Stimulated activated naive B cell treated with anti-CD40 and anti-IgM and Interleukin-4, amounts not matched to agents 10 μg/mL and 1 μg/mL and 100 μg/mL, for 72 hours (primary cell): ENCODE measurements at places on chromosomes 3 and 15.

DNA sequence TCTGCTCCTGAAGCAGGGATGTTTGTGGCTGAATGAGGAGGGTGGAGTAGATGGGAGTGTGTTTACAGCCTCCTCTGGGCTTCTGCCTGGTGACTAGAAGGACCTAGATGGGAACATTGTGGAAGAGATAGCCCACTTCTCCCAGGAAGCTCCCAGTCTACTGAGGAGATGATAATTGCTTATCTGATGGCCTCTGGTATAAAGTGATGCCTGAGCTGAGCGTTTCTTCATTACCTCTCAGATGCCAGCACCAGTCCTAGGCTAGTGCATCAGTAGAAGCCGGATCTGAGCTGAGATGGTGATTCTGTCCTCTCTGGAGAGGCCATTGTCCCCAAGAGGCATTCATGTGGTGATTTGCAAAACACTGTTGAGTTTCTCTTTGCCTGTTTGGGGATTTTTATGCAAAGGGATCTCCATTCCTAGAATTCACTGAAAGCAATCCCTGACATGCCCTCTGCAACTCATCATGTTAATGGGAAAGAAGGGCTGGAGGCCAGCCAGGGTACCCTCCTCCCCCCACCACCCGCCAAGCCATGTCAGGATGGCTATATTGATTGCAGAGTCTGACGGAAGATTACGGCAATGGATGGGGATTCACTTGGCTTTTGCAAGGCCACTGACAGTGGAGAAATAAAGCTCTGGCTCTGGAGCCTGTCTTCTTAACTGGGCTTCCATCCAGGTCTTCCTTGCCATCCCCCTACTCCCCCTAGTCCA lies 166.4 kb upstream of the ROPN1 start:
- DNase-seq = no peak

DNA sequence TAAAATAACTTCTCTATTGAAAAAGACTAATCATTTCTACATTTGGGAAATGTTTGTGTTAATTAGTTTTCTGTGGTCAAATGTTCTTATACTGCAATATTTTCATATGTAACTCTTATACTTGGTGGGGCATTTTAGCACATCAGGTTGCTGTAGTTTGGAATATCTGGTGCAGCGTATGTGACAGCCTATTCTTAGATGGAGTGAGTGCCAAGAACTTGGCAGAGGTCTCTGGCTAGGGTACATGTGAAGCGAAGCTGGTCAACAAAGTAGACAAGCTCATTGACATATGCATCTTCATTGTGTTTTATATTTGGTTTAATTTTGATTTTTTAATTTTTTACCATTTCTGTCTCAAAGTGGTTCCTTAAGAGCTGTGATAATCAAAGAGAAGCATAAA lies 53.2 kb downstream of the CHAC1 start:
- no peak for DNase-seq

- no peak for DNase-seq
Observed at GRCh38 chr3:157543501-157544035, 40.4 kb upstream of the VEPH1 start.

DNA sequence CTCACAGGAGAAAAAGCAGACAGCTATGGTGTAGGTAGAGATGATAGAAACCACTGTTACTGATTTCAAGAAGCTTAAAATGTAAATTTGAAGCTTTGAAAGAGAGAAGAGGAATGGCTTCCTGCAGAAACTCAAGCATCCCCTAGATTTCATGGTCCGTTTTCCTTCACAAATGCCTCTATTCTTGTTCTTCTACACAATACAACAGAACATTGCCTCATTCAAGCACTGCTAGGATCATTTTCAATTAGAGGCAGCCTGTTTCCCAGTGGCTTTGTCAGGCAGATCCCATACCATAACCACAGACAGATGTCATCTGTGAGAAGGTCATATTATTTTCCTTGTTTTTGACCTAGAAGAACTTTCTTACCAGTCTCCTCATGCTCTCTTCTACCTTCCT lies 77.9 kb upstream of the SPRED1 start:
- no peak for DNase-seq

GRCh38 chr3:186966406-186966805 lies 36.1 kb downstream of the ST6GAL1 start:
- no peak for DNase-seq

GRCh38 chr3:159458010-159458409 lies 530.6 kb upstream of the IL12A start:
- DNase-seq = no peak

- no peak for DNase-seq
Observed at GRCh38 chr3:63556401-63556800, 96.1 kb upstream of the SNTN start.

- no peak for DNase-seq
Observed at GRCh38 chr15:45660231-45660979, 25.6 kb downstream of the SQOR start.

DNA sequence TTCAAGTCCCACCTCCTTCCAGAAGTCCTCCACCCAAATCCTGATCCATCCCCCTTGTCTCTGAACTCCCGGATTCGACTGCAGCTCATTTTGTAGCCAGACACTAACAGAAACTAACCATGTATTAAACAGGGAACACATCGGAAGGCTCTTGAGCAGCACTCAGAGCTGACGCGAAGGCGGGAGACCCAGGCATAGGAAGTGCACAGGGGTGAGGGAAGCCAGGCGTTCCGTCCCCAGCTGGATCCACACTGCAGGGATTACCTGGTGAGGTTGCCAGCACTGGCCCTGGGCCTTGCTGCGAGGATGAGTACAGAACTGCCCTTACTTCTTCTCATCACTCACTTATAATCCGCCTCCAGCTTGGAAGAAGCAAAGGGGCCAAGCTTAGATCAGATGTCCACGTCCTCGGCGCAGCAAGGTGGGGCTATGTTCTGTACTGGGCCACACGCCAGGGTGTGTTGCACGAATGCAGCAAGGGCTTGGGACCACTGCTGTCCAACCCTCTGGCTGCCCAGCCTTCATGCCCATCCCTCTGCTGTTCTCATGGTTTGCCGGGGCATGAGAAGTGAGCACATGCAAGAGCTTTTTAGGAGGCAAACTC lies 124.2 kb upstream of the SMAD3 start:
- DNase-seq = no peak

DNA sequence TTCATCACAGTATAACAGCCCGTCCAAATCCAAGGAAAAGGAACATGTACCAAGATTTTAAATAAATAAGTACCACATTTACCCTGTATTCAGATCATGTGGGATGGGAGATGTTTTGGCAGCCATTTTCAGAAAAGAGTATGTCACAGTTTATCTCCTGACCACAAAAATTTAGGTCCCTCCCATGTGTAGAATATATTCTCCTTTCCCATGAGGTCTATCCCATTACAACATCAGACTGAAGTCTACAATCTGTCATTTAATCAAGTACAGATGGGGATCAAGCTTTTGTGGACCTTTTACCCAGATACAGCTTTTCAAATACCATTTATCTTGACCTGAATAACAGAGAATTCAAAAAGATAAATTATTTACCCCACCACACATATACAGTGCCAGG lies 444.5 kb downstream of the PLOD2 start:
- DNase-seq = no peak

DNA sequence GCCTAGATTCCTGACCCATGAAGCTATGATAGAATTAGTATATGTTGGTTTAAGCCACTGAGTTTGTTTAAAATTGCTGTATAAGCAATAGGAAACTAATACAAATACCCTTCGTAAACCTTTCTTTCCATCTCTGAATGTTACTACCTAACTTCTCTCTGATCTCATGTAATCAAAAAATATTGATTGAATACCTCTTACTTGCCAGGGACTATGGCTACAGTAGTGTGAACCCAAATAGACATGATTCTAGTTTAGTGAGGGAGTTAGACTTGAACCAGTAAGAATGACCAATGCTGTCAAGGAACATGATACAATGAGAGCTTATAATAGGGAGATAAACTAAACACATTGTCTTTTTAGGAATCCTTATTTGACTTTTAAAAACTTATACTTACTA lies 19.4 kb downstream of the STT3B start:
- no peak for DNase-seq

DNA sequence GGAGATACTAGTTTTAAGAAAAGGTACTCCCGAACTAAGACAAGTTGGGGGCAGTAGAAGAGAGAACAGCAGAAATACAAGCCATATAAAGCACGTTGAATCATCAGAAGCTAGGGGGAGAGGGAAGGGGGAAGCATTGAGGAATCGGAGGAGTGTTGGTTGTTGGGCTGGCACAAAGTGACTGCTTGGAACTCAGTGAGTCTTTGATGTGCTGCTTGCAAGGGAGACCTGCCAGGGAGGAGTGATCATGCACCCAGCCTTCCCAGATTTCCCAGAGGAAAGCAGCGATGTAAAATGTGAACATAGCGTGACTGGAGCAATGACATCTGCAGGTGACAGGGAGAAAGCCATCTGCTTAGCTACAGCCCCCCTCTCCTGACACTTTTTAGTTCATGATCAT lies 192.4 kb upstream of the IL12A start:
- no peak for DNase-seq
